Stimulated activated CD8-positive, alpha-beta memory T cell treated with anti-CD3 and anti-CD28 coated beads, Interleukin-4, amount 100 ng/mL, for 1 hour (primary cell): ENCODE measurements at places on chromosomes 7 and 10.

DNA sequence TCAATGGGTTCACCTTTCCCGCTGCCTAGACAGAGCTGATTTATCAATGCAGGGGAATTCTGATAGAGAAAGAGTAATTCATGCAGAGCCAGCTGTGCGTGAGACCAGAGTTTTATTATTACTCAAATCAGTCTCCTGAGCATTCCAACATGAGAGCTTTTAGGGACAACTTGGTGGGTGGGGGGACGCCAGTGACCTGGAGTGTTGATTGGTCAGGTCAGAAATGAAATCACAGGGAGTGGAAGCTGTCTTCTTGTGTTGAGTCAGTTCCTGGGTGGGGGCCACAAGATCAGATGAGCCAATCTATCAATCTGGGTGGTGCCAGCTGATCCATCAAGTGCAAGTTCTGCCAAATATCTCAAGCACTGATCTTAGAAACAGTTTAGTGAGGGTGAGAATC lies 99.0 kb upstream of the CAV2 start:
- no peak for DNase-seq

DNA sequence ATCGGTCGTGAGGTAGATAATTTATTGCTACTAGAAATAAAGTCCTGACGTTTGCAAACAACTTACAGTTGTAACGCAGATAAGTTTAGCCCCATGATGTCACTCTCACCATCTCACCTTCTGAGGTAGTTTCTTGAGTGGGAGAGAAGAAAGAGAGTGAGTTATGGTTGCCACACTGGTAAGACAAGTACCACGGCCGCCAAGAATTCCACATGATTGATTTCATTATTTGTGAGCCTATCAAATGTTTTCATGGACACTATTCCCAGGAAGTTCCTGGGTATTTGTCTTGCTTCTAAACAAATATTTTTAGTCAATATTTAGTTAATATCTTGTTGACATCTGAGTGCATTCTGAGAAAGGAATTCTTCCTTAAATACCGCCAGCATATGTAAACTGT lies 339.4 kb upstream of the KIAA1217 start:
- DNase-seq: no peak

DNA sequence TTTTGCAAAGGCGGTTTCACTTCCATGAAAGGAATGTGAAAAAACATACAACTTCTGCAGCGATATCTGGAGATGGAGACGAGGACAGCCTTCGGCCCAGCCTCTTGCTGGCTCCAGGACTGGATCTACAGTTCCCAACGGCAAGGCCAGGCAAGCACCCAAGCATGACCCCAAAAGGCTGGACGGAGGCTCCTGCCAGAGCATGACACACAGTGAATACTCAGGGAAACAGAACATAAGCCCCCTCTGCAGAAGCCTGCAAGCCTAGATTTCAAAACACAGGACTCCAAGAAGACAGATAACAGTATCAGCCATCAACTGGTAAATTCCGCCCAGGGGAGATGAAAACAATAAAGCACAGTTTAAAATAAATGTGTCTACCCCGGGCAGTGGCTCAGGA lies 3.3 kb upstream of the LRRC27 start:
- DNase-seq: no peak

- no peak for DNase-seq
Observed at GRCh38 chr7:87564296-87564963, 36.3 kb downstream of the ABCB1 start.

- no peak for DNase-seq
Observed at GRCh38 chr10:116208956-116209567, 63.9 kb downstream of the GFRA1 start.

- DNase-seq: no peak
Observed at GRCh38 chr7:132373041-132373440, 203.2 kb downstream of the PLXNA4 start.

- DNase-seq: no peak
Observed at GRCh38 chr10:17643339-17643754, 604 bp upstream of the STAM start.

DNA sequence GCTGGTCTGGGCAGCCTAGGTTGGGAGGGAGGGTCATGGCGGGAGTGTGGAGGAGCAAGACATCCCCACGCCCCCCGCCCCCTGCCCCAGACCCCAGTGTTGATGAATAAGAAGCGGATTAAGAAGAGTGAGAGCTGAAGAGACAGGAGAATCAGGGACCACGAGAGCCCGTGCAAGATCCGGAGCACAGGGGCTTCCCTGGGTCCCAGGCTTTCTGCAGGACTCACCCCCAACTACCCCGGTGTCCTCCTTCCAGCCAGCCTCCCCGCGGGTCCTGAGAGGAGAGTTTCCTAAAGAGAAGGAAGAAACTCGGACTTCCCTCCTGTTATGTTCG lies 20.1 kb downstream of the GHRHR start:
- DNase-seq: no peak

GRCh38 chr7:149624006-149624405 lies 126.4 kb upstream of the ZNF746 start:
- peak; percentile 26 for DNase-seq

DNA sequence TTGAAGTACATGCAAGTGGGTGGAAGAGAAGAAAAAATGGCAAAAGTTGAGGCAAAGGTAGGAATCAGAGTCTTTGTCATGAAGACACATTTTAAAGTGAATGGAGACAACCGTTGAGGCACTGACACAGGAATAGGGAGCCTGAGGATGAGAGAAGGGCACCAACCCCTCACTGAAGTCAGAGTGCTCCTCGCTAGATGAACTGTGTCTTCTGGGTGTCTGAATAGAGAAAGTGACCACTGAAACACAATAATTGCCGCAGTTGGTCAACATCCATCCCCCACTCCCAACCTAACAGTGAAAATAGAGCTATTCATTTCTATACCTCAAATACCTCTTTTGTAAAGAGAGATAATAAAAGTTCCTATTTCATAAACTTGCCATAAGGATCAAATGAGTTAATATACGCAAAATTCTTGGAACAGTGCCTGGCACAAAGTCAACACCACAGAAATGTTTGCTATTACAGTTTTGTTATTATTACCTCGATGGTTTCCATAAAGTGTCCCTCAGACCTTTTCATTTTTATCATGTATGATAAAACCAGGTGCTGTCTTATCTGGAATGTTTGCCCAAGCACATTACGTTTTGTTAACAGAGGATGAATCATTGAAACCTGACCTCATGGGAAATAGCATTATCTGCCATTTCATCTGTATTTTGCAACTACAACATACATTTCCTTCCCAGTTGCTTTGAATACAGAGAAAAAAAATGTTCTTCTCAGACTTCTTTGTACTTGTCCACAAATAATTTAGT lies 61.8 kb upstream of the SP4 start:
- no peak for DNase-seq

GRCh38 chr10:122637376-122637775 lies 62.3 kb downstream of the C10orf120 start:
- DNase-seq: no peak

DNA sequence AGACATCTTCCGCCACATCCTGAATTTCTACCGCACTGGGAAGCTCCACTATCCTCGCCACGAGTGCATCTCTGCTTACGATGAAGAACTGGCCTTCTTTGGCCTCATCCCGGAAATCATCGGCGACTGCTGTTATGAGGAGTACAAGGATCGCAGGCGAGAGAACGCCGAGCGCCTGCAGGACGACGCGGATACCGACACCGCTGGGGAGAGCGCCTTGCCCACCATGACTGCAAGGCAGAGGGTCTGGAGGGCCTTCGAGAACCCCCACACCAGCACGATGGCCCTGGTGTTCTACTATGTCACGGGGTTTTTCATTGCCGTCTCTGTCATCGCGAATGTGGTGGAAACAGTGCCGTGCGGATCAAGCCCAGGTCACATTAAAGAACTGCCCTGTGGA lies 1.9 kb downstream of the KCND2 start:
- no peak for DNase-seq

DNA sequence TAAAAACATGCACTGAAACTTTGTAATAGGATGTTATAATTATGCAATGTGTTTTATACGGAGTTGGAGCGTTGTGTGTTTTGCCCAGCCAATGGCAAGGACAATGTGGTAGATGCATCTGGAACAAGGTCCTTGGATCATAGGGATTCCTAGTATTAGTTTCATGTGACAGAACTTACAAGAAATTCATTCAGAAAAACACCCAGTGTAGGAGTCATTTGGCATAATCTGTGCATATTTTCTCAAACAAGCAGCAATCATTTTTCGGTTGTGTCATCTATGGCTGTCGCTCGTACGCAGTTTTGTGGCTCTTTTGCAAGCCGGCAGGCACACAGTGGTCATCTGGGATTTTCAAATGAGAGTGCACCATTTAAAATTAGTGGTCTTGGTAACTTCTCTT lies 19.8 kb downstream of the CREB5 start:
- no peak for DNase-seq

DNA sequence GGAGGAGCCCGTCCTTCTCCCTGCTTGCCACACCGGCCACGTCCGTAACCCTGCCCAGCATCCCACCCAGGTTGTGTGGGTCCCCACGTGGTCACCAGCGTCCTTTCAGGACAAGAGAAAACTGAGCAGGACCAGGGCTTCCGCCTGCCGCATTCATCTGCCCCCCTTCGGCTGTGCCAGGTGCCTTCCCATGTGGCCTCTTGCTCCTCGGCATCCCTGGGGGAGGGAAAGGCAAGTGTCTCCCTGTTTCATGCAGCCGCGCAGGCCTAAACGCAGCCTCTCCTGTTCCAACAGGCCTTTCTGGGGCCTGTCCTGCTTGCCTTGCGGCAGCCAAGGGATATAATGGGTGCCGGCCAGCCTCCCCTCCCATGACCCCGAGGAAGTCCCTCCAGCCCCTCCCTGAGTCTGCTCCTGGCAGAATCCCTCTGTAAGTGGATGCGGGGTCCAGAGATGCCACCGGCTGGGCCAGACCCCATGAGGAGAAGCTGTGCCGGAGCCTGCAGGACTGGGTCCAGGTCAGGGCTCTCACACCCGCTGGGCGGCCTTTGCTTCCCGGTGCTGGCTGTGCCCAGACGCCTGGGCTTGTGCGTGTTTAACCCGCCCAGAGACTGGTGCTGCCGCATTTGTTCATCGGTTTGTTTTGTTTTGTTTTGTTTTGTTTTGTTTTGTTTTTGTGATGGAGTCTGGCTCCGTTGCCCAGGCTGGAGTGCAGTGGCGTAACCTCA lies 23.1 kb downstream of the SHH start:
- no peak for DNase-seq

GRCh38 chr10:88205842-88206446 lies 342.5 kb downstream of the PTEN start:
- no peak for DNase-seq

DNA sequence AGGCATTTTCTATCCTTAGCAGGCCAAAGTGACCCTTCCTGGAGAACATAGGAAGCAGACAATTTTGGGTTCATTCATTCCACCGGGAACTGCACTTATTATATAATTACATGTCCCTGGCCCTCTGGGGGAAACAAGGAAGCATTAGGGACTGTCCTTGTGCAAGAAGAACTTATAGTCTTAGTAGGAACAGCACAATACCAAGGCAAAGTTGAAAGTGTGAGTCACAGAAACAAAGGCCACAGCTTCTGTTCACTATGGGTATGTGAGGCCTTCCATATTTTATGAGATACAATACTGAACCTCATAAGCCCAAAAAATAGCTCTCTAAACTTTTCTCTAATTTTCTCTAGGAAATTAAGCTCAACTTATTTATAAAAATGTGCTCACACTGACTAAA lies 18.4 kb upstream of the AKR1B10 start:
- no peak for DNase-seq

DNA sequence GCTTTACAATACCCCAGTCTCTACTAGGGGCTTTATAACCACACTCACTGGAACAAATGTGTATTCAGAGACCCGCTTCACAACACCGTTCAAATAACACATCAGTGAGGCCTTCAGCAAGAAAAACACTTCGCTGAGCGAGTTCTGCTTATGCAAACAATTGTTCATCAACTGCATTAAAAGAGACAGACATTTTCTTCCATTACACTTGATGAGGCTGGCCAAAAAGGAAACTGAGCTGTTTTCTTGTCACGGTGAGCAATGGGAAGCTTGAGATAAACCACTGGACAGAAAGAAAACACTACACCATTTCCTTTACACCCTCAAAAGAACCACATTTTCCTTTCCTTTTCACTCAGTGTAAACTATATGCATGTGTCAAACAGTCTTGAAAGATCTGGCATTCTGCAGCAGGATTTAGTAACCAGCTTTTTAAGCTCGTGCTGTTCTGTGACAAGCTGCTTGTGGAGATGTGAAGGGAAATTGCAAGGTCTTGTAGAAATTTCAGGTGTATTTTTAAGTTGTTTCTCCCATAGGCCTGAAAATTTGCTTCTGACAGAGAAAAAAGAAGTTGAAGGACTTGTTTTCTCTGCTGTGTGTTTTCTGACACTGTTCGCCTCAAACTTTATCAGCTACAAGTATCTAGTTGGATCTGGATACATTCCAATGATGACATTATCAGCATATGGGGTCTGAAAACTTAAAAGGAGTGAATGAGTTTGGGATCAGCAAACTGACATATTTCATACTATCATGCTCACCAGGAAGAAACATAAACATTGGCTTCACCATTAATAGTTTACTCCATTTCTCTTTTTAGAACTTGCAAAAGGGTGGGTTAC lies 693.1 kb downstream of the PARD3 start:
- no peak for DNase-seq

DNA sequence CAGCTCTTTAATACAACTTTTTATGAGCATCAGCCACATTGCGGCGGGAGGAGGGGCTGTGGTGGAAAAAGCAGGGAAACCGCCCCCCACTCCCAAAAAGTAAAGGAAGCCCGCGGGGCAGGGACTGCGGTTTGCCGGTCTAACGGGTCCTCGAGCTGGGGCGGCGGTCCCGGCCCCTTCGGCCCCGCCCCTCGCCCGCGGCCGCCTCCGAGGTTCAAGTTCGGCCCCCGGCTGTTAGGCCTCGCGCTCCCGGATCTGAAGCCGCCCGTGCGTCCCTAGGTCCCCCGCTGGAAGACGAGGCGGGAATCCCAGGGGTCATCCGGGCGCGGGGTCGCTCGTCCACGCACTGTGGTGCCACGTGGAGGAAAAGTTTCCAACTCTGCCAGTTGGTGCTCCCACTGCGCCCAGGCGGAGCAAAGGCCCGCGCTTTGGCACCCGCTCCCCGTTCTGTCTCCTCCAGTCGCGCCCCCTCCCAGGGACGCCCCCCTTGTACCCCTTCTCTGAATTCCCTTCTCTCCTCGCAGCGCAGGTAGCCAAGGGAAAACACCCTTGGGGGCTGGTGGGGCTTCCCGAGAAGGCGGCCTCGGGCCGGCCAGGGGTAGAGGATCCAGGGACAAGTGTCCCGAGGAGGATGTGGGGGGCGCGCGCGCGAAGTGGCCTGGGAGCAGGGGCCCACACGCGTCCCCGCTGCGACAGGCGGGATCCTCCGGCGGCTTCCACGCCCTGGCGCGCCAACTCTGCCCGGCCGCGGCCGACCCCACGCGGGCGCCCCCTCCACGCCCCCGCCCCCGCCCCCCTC lies 798 bp upstream of the AUTS2 start:
- no peak for DNase-seq
